ENCODE measurements at places on chromosomes 12 and 14. TPM values are rescaled to one million over a fixed set of nuclear protein-coding genes. Genes with fewer than 3 reads are reported as not detected.

- no peak for DNase-seq
Observed at GRCh38 chr14:88995437-88996198, 171.2 kb downstream of the TTC8 start.

DNA sequence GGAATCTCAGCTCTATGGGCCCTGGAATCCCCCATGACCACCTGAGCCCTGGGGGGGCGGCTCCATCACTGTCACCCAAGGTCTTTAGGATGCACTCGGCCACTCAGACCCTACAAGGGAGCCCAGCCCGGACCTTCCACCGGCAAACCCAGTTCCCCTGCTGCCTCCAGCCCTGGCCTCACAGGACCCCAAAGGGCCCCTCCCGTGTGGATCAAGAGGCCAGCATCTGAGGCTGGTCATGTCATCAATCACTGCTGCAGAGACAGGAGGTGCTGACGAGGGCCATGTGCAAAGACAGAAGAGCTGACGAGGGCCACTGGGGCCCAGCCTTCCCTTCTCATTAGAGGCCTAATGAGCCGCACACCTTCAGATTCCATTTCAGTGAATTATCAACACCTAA is 39.0 kb upstream of the SFSWAP start:
- DNase-seq, result no peak

Gene OXA1L
- 132 TPM for polyA plus RNA-seq

Gene SLC15A5
- not detected for polyA plus RNA-seq

DNA sequence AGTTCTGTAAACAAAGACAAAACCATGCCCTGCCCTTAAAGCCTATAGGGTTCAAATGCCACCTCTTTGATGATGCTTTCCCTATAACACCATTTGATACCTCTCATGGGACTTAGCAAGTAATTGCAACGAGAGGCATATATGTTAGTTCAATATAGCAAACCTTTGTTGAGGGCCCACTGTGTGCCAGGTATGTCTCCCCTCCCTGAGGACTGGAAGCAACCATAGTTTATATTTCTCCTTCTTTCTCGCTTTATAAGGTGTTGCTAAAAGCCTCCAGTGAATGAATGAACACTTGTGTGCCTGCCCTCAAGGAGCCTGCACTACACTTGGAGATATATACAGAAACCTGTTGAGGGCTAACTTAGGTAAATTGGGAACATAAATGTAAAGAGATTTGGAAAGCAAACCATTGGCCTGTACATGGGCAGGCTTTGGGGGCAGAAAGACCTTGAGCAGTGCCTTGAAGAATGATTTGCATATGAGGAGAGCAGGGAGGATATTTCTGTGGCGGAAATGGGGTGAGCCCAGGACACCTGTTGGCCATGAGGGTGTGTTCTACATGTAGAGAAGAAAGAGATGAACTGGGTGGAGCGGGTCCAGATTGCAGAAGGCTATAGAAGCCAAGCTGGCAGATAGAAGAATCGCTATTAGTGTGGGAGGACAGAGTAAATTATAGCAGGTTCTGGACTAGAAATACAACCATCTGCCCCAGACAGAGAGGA is 1.8 kb upstream of the CKAP4 start:
- DNase-seq, result no peak

DNA sequence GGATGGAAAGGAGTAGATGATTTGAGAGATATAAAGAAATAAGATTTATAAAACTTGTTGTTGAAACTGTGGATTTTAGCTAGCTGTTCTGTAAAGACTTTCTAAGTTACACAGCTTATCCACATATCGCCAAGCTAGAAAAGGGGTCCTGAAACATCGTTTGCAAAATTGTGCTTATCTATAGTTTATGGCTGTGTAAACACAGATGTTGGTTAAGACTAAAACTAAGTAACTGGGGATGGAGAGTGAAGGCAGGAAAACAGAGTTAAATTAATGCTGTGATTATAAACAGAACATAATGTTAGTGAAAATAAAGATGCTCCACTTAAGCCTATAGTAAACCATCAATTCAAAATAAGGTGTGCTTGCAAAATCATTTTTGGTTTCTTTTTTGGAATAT is 311.3 kb upstream of the DDHD1 start:
- DNase-seq, result no peak

- DNase-seq, result no peak
Observed at GRCh38 chr12:129237881-129238280, 384.6 kb downstream of the GLT1D1 start.

- DNase-seq, result no peak
Observed at GRCh38 chr12:29818916-29819623, 35.3 kb upstream of the TMTC1 start.

Gene DPF3
- 5.8 TPM for polyA plus RNA-seq

DNA sequence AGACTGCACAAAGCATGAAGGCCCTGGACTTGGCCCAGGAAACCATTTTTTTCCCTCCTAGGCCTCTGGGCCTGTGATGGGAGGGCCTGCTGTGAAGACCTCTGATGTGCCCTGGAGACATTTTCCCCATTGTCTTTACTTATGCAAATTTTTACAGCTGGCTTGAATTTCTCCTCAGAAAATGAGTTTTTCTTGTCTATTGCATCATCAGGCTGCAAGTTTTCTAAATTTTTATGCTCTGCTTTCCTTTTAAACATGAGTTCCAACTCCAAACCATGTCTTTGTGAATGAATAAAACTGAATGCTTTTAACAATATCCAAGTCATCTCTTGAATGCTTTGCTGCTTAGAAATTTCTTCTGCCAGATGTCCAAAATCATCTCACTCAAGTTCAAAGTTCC is 43.7 kb upstream of the TRHDE start:
- DNase-seq, result no peak

DNA sequence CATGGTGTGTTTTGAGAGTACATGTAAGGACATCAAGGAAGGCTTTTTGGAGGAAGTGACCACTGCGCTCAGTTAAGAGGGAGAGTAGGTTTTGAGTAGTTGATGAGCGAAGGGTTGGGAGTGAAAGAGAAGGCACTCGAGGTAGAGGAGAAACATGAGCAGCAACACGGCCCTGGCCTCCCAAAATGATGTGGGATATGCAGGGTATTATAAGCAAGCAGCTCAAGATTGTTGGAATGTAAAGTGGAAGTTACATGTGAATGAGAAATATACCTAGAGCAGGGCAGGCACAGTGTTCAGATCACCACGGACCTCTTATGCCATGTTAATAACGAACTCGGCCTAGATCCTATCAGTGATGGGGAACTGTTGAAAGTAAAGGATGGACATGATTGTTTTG is 2.1 kb upstream of the ARHGDIB start:
- no peak for DNase-seq

- no peak for DNase-seq
Observed at GRCh38 chr14:57161583-57162234, 107.0 kb downstream of the EXOC5 start.

Gene KRT72
- not detected for polyA plus RNA-seq

DNA sequence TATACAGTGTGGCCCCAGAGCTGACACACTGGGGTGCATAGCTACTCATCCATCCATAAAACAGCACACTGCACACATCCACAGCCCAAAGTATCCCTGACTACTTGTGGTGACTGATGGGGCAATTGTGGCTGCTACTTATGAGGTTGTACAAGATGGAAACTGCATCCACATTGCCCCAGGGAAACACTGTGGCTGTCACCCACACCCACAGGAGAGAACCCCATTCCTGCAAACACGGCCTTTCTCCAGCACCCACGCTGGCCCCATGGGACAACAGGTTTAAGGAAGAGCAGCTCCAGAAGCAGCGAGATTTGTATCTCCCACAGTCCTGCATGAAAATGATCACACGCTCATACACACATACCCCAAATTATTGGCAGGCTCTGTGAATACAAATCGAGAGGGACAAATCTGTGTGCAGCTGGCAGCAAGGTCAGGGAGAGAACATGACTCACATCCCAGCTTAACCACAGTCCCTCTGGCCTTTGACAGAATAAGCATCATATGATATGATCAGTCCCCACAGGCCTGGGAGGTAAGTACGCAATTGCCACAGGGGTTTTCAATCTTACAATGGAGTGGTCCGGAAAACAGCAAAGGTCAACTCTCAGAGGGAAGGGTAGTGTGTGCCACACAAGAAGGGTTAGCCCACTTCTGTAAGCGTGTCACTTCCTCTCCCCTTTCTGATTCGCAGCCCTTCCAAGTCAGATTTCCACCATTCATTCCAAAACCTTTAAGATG is 61.9 kb downstream of the ESR2 start:
- no peak for DNase-seq

Gene RNASE1
- polyA plus RNA-seq, result 175 TPM

Gene TRMT61A
- 5.9 TPM for polyA plus RNA-seq

GRCh38 chr12:27472604-27473003 is 26.1 kb downstream of the SMCO2 start:
- no peak for DNase-seq

Gene PIANP
- 9.0 TPM for polyA plus RNA-seq

DNA sequence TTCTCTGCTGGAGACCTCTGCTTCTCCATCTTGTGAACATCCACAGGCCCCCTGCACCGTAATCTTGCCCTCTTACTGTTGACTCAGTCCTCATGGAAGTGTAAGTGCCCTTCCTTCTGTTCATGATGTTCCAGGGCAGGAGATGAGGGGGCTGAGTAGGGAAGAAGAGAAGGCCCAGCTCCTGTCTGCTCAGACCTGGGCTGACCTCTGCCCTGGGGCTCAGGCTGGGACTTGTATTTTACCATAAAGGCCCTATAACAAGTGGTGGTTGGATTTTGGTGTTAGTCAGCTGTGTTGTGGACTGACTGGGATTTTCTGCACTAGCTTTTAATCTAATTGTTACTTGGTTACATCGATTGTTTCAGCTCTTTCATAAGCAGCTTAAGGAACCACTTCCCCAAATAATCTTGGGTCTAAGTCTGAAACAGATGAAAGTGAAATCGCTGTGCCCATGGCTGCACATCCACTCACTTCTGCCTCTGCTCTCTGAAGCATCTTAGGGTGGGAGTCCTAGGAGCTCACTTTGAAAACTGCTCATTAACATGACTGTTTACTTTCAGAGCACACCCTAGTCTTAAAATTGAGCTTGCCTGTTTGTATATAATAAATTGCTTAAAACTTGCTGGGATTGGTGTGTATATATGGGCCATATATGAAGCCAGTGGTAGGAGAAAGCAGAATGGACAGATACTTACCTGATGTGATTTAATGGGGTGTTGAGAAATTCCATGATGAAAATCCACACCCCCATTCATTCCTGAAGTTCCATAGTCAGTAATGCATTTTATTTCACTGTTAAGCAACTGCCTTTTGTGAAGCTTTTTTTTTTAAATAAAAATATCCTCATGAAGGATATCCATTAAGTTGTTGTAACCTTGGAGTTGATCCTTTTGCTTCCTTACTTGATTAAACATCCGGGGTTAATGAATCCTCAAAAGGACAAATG is 17.7 kb downstream of the C12orf71 start:
- no peak for DNase-seq

Gene NPFF
- 1.4 TPM for polyA plus RNA-seq

Gene COX8C
- polyA plus RNA-seq, result 0.41 TPM

Gene RFX4
- polyA plus RNA-seq, result not detected

Gene AKAP5
- 9.3 TPM for polyA plus RNA-seq

- no peak for DNase-seq
Observed at GRCh38 chr14:91374879-91375702, 42.5 kb downstream of the CCDC88C start.

Gene TMEM120B
- 6.6 TPM for polyA plus RNA-seq

DNA sequence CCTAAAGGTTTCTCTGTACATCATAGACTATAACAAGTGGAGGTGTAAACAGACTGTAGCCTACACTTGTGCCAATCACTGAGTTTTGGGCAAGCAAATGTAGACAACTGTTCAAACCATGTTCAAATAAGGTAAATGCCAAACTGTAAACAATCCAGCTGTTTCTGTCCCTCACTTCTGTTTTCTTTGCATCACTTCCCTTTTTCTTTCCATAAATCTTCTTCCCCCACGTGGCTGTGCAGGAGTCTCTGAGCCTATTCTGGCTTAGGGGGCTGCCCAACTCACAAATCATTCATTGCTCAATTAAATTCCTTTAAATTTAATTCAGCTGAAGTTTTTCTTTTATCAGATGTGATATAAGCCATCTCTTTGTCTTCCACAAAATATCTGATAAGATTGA is 65.1 kb upstream of the CPM start:
- DNase-seq, result no peak

DNA sequence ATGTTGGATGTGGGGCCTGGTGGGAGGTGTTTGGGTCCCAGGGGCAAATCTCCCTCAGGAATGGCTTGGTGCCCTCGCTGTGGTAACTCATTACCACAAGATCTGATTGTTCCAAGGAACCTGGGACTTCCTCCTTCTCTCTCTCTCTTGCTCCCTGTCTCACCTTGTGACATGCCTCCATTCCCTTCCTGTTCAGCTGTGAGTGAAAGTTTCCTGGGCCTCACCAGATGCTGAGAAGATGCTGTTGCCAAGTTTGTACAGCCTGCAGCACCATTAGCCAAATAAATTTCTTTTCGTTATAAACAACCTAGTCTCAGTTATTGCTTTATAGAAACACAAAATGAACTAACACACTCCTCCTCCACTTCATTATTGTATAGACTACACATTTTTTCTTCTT is 759.8 kb upstream of the MDGA2 start:
- no peak for DNase-seq

Gene LMNTD1
- not detected for polyA plus RNA-seq

Gene GLT8D2
- 15.5 TPM for polyA plus RNA-seq

Gene KRT71
- polyA plus RNA-seq, result not detected

DNA sequence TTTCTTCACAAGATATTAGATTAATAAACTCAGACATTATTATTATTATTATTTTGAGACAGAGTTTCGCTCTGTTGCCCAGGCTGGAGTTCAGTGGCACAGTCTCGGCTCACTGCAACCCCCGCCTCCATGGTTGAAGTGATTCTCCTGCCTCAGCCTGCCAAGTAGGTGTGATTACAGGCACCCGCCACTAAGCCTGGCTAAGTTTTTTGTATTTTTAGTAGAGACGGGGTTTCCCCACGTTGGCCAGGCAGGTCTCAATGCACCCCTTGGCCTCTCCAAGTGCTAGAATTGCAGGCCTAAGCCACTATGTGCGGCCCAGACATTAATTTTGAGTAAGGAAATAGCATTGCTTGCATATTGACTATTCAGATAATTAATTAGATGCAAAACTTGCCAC is 554.9 kb upstream of the LRFN5 start:
- DNase-seq, result no peak

Gene C12orf42
- not detected for polyA plus RNA-seq

- DNase-seq, result no peak
Observed at GRCh38 chr12:53300187-53300586, 692 bp downstream of the MYG1 start.

Gene MMP14
- 132 TPM for polyA plus RNA-seq

GRCh38 chr14:100765296-100765695 is 38.6 kb downstream of the DLK1 start:
- no peak for DNase-seq

Gene APAF1
- polyA plus RNA-seq, result 31.8 TPM

- DNase-seq, result no peak
Observed at GRCh38 chr14:100528962-100529560, 58.2 kb downstream of the BEGAIN start.

DNA sequence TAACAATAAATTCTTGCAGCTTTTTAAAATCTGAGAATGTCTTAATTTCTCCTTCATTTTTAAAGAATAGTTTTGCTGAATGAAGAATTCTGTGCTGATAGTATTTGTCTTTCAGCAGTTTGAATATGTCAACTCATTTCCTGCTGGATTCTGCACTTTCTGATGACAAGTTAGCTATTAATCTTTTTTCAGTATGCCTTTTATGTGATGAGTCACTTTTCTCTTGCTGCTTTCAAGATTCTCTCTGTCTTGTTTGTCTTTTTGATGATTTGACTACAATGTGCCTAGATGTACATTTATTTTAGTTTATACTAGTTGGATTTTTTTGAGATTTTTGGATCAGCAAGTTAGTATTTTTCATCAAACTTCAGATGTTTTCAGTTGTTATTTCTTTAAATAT is 87.9 kb upstream of the AVPR1A start:
- DNase-seq, result no peak

- DNase-seq, result no peak
Observed at GRCh38 chr14:37093364-37093763, 79.0 kb downstream of the SLC25A21 start.

Gene OR6C3
- polyA plus RNA-seq, result not detected

Gene KLRF1
- 0.58 TPM for polyA plus RNA-seq
